GM12892 (cell line): ENCODE measurements at places on chromosomes 1 and 21.
A peak's percentile ranks its signal among the peaks of the same experiment; 100 is the strongest.

DNA sequence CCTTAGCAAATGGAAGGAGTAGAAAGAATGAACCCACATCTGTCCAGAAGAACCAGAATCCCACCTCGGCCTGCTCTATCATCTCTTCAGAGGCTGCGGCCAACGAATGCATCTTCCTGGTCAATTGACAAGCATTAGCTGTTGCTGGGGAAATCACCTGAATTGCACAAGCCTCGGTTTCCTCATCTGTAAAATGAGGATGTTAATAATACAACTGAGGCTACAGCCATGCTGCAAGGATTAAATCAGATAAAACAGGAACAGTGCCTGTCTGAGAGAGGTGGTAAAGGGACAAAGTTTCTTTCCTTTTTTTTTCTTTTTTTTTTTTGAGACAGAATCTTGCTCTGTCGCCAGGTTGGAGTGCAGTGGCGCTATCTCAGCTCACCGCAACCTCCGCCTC is 99.8 kb downstream of the KIF14 start:
- DNase-seq: no peak

- no peak for DNase-seq
Measured at GRCh38 chr1:87598429-87598828, 269.7 kb downstream of the LMO4 start.

GRCh38 chr1:173995475-173995874 is 26.7 kb downstream of the RC3H1 start:
- DNase-seq: no peak

DNA sequence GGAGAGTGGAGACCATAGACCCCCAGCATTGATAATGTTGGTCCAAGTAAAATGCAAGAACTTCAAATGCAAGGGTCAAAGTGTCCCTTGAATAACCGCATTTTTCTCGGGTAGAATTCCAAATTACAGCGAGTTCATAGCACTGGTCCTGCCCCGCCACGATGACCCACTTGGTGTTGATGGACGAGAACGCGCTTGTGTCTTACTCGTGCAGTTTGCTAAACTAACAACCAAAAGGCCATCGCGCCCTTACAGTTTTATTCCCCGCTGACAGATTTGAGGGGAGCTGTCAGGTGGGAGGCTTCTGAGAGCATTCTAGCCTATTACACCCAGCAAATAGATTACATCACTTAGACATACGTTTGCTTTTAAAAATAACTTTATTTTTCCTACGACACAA is 17.3 kb upstream of the TSPEAR start:
- DNase-seq: no peak

- DNase-seq: no peak
Measured at GRCh38 chr21:26849428-26850115, 4.4 kb upstream of the ADAMTS1 start.

DNA sequence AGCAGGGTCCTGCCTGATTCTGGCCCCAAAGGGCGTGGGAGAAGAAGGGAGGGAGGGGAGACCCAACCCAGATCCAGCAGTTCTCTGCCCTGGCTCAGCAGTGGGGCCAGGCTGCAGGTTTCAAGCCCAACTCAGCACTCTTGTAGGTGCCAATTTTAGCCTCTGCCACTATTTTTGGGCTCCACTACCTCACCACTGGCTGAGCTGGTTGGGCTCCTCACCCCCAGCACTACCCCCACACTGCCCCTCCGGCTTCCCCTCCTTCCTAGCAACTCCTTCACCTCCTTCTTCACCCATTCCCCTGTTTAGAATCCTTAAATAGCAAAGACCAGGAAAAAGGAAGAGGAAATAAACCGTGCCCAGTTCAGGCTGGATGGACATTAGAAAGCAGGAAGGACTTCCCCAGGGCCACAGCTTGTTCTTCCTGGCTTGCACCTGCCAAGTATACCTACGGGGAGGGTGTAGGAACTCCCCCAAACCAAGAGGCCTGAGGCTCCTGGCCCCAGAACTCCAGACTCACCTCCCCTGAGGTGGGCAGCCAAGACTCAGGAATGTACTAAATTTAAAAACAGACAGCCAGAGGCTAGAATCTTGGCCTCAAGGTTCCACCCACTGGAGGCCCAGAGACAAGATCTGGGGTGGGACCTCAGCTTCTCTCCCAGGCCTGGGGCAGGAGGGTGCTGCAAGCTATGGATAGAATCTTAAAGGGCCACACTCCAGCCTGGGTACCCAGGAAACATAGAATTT is 1.4 kb upstream of the ARHGEF2 start:
- DNase-seq: no peak

DNA sequence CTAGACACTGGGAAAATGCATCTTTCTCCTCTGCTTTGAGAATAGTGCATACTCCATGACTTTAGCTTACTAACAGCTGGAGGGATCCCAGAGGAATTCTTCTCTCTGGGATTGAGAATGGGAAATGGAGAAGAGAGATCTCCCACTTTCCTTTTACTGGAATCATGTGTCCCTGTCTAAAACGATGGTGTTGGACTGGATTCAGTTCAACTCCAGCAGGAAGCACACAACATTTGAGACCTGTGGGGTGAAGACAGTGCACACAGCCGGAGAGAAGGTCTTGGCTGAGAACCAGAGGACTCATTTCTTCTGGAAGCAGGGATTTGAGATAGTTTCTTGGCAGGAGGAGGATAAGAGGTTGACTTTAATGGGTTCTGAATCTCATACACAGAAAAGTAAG is 58.7 kb downstream of the TRABD2B start:
- DNase-seq: no peak

DNA sequence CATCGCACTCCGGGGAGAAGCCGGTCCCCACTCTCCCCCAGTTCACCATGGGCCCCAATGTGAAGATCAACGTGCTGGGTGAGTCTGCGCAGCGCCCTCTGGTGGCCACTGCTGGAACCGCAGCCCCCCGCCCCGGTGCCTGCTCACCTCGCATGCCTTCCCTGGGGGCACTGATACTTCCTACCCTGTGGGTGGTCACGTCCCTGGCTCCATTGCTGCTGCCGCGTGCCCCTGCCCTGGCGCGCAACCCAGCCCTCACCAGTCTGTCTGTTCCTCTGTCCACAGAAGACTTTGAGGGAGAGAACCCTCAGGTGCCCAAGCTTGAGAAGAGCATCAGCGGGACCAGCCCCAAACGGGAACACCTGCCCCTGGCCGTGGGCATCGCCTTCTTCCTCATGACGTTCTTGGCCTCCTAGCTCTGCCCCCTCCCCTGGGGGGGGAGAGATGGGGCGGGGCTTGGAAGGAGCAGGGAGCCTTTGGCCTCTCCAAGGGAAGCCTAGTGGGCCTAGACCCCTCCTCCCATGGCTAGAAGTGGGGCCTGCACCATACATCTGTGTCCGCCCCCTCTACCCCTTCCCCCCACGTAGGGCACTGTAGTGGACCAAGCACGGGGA is 7.6 kb downstream of the EFNA3 start:
- DNase-seq: peak; percentile 80

DNA sequence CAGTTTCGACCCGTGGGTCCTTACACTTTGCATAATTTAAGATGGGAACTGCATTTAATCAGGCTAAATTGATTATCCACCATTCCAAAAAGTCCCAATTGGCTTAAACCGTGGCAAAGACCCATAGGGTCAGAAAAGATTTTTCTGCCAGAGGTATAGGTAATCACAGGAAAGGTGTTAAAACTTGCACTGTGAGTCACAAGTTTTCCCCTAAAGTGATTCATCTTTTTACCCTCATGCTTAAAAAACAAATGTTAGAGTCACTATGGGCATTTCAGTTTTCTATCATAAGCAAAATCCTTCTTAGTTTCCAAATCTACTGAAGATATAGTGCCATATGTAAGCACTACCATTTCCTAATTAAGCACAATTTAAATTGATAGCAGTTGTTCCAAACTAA is 1079.8 kb downstream of the ADGRL2 start:
- DNase-seq: no peak

DNA sequence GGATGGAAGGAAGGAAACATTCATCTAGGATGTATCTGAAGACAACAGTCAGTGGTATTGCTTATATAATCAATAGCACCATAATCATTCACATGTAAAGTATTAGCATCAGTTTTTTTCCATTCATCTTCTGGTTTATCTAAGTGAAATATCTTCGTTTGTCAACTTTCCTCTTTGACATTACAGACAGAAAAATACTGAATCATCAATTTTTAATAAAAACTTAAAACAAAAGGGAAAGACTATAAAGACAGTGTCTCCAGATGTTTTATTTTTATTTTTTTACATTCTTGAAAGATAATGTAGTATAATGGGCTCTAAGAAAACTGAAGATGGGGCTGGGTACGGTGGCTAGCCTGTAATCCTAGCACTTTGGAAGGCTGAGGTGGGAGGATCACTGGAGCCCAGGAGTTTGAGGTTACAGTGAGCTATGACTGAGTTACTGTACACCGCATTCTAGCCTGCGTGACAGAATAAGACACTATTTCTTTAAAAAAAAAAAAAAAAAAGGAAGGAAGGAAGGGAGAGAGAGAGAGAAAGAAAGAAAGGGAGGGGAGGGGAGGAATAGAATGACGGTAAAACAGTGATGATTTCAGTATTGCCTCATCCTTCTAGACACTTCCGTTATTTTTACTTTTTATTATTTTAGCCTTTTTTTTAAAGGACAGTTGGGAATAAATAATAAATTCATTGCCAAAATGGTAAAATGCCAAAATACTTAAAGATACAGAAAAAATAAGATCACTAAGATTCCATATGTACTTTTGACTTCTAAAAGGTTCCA is 89.5 kb downstream of the NRIP1 start:
- no peak for DNase-seq

DNA sequence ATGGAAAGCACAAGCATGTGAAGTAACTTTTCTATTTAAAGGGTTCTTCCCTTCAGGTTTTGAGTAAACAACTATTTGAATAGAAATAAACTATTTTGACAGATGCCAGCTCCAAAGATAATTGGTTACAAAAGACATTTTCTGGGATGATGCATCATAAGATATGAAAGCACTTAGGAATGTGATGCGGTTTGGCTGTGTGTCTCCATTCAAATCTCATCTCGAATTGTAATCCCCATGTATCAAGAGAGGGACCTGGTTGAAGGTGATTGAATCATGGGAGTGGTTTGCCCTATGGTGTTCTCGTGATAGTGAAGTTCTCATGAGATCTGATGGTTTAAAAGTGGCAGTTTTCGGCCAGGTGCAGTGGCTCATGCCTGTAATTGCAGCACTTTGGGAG is 6.4 kb downstream of the DISP1 start:
- no peak for DNase-seq

GRCh38 chr1:121558514-121558913 is 373.7 kb downstream of the SRGAP2C start:
- DNase-seq: no peak

DNA sequence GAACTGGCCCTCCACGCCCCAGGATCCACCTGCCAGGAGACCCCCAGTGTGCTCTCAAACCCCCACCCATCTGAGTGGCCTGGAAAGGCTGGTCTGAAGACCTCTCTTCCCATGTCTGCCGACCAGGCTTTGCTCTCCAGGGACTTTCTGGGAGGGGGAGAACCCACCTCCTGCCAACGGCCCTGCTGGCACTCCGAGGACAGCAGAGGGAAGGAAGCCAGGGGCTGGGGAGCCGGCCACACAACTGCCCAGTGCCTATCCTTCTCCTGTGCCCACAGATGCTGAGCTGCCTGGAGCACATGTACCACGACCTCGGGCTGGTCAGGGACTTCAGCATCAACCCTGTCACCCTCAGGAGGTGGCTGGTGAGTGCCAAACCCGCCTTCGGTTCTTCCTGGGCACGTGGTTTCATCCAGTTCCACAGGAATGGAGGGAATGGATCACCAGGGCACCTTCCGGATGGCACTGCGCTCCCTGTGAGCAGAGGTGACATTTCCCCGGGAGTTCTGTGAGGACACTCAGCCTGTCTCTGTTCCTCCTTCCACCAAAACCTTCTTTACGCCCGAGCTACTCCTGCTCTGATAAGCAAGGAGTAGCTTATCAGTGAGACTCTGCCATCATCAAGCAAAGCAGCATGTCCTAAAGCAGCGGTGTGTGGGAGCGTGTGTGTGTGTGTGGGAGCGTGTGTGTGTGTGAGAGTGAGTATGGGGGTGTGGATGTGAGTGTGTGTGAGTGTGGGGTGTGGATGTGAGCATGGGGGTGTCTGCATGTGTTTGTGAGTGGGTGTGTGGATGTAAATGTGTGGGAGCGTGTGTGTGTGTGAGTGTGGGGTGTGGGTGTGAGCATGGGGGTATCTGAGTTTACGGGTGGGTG is 105.5 kb downstream of the PDE9A start:
- no peak for DNase-seq

- DNase-seq: no peak
Measured at GRCh38 chr1:243725846-243726245, 124.2 kb downstream of the AKT3 start.
